ENCODE measurements at places on chromosomes 6 and 20.

DNA sequence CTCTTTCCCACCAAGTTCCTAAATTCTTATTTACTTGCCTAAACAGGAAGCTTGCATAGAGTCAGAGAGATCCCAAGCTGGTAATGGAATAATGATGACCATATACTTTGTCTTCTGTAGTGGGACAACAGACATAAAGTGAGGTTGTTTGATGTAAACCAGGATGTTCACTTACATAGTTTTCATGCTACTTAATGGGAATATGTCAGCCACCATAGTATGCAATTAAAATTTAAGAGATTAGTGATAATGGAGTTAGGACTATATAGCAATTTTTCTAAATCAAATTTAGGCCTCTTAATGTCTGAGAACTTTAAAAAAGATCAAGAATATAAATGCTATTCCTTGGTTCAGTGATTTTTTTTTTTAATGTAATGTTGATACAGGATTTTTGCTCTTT, 180.6 kb downstream of the BCKDHB start:
- no peak for DNase-seq

DNA sequence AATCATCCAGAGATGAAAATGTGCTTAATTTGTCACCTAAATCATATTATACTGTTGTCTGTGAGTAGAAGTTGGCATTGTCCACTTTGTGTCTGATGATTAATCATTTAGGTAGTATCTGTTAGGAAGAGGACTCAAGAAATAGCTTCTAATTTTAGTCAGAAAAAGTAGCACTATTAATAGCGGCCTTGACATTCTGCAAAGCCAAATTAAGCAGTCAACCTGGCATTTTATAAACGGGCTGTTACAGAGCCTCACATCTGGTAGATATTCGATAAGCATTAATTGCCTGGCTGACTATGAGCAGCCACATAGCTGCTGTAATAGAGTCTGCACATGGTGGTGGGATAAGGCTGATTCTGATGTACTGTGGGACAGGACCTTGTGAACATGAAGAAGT, 99.5 kb downstream of the KLHL32 start:
- no peak for DNase-seq

- no peak for DNase-seq
Measured at GRCh38 chr6:56357616-56358373, 110.4 kb upstream of the COL21A1 start.

DNA sequence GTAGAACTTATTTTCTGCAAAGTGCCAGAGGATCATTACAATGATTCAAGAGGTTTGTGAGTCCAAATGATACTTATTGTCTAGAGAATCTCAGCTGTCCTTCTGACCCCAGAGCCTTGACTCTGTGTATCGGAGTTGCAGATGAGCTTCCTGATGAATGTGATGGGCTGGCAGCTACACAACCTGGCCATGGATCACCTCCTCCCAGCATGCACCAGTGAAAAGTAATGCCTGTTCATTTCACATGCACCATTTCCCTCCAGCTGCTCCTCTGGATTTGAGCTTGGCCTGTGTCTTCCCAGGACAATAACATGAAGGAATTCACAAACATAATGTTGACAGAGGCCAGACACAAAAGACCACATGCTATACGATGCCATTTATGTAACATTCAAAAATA, 30.0 kb downstream of the SNHG17 start:
- no peak for DNase-seq

- no peak for DNase-seq
Measured at GRCh38 chr6:3386374-3386857, 70.4 kb downstream of the SLC22A23 start.

DNA sequence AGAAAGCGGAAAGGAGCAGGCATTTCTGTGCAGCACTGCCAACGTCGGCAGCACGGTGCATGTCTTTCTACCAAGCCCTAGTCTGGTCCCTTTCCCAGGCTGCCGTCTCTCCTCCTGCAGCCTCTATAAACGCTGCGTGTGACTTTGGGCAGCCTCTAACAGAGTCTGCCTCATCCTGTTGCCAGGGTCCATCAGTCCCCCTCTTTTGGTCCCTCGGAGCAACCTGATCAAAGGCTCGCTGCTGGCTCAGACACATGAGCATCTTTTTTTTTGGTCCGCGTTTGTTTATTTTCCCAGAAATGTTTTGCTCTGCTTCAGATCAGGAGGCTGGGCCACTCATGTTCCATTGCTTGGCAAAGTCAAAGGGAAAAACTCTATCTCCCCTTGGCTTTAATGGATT, 166.8 kb upstream of the CST7 start:
- no peak for DNase-seq

- no peak for DNase-seq
Measured at GRCh38 chr6:33822575-33823395, 19.0 kb upstream of the MLN start.

- no peak for DNase-seq
Measured at GRCh38 chr6:378958-379409, 12.6 kb upstream of the IRF4 start.

DNA sequence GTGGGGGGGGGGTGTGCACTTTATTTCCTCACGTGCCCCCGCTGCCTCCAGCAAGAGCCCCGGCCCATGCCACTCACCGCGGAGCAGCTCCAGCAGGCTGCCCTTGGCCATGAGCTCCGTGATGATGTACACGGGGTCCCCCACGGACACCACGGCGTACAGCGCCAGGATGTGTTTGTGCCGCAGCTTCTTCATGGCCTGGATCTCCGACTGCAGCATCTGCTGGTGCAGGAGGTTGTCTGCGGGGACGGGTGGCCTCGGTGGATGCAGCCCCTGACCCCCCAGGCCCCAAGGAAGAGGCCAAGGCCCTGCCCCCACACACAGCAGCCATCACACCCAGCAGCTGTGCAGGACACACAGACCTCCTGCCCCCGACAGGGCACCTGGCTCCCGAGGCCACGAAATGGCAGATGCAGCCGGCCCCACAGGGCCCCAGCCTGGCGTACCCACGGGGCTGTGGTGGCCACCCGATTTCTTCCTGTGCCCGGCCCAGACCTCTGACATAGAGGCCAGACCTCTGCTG, 4.7 kb downstream of the PTK6 start:
- DNase-seq, result peak; percentile 62

DNA sequence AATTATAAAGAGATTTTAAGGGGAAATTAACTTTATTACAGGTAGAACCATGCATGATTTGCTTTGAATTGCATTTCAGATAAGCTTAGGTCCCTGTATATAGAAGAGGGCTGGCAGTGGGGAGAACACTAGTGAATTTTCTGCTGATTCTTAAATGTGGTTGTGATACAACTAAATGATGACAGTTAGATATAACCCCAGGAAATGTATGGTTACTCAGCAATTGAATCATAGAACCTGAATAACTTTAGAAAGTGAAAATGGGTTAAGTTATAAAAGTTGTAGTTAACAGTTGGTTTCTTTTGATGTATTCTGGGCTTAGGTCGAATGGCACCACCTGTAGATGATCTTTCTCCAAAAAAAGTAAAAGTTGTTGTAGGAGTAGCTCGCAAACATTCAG, 70.1 kb downstream of the PHF3 start:
- no peak for DNase-seq

GRCh38 chr20:33082546-33082945, 3.1 kb downstream of the BPIFB4 start:
- DNase-seq, result no peak

GRCh38 chr6:10269814-10270472, 144.9 kb downstream of the TFAP2A start:
- DNase-seq, result no peak

GRCh38 chr20:6908673-6909072, 141.2 kb downstream of the BMP2 start:
- DNase-seq, result no peak

- no peak for DNase-seq
Measured at GRCh38 chr6:158369241-158369640, 57.0 kb downstream of the TULP4 start.

- no peak for DNase-seq
Measured at GRCh38 chr6:150027806-150028565, 2.7 kb upstream of the RAET1L start.

GRCh38 chr20:34755367-34755766, 51.2 kb downstream of the TP53INP2 start:
- no peak for DNase-seq

DNA sequence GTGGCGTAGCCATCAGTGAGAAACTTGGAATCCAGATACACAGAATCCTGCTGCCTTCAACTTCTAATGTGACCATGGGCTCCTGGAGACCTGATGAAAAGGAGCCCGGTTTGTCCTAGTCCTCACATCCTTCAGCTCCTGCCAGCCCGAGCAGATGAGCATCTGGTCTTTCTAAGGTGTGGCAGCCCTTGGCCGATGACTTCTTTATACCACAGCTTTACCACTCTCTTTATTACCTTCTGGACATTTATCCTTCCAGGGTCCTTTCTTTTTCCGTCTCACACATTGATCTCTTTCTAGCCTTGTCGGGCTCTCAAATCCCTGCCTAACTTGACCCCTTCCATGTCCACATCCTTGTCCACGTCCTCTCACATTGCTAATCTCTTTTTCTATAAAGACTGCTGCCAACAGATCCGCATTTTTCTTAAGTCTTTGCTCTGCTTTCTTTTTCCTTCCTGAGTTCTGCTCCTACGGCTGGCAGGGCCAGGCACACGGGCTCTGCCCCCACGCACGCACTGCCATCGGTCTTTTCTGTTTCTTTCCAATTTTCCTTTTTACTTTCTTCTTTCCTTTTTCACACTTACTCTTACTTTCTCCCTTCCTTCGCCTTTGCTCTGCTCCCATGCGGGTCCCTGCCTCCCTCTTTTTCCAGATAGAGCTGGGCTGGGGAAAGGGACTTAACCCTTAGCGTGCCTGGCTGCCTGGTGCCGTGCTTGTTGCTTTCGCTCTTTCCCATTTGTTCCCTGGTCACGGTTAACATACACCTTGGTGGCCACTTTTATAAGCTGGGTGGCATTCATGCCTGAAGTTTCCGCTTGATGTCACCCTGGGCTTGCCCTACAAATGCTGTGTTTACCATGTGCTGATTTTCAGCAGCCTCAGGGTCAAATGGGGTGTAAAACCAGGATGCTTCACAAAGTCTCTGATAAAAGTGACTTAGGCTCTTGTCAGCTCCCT, 9.4 kb upstream of the GMPR start:
- no peak for DNase-seq

GRCh38 chr20:36885356-36885755, 9.4 kb downstream of the TLDC2 start:
- no peak for DNase-seq

GRCh38 chr20:37283530-37284195, 5.8 kb upstream of the MANBAL start:
- no peak for DNase-seq

DNA sequence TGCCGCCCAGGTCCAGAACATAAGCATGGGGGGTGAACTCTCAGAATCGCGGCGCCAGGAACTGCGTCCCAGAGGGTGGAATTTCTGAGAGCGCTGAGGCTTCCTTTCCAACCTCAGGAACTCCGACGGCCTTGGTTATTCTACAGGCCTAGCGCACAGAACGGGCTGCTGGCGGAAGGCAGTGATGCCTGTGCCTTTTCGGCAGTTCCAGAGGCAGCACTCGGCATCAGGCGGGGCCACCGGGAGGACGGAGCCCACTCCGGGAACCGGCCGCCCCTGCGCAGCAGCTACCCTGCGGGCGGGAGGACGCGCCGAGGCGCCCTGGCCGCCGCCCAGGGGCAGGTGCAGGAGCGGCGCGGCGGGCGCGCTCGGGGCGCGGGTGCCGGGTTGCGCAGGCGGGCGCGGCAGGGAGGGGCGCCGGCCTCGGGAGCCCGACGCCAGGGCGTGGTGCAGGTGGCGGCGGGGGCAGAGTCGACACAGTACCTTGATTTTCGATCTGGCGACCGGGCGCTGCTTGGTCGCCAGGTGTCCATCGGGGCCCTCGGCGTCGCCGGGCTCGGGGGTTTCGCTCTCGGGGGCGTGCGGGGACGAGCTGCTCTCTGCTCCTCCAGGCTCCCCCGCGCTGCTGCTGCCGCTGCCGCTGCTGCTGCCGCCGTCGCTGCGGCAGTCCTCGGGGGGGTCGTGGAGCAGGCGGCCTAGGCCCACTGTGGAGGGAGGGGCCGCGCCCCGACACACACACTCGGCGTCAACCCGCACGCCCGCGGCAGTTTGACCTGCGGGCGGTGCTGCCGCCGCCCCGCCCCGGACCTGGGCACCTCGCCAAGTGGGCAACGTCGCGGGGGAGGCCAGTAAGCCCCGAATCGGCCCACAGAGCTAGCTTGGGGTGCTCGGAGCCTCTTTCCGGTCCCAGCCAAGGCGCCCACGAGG, 1.3 kb downstream of the OVOL2 start:
- DNase-seq, result no peak

- DNase-seq, result no peak
Measured at GRCh38 chr6:39083231-39083634, 31.8 kb downstream of the SAYSD1 start.

- no peak for DNase-seq
Measured at GRCh38 chr6:133681891-133682290, 207.0 kb upstream of the TCF21 start.

- DNase-seq, result no peak
Measured at GRCh38 chr6:89520736-89521135, 87.8 kb downstream of the ANKRD6 start.

DNA sequence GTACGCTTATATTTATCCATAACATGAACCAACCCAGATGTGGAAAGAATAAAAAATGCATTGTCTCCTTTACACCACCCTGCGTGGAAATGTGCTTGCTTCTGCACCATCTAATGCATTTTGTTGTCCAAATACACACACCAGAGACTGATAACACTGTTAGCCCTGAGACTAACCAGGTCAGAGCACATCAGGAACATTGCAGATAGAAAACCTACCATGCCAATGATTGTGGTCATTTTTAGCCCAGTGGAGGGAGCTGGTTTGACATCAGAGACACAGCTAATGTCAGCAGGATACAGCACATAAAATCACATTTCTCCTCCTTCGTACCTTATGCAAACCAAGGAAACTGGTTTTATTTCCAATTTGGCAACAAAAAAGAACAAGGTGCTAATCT, 528.7 kb downstream of the DOK5 start:
- no peak for DNase-seq

DNA sequence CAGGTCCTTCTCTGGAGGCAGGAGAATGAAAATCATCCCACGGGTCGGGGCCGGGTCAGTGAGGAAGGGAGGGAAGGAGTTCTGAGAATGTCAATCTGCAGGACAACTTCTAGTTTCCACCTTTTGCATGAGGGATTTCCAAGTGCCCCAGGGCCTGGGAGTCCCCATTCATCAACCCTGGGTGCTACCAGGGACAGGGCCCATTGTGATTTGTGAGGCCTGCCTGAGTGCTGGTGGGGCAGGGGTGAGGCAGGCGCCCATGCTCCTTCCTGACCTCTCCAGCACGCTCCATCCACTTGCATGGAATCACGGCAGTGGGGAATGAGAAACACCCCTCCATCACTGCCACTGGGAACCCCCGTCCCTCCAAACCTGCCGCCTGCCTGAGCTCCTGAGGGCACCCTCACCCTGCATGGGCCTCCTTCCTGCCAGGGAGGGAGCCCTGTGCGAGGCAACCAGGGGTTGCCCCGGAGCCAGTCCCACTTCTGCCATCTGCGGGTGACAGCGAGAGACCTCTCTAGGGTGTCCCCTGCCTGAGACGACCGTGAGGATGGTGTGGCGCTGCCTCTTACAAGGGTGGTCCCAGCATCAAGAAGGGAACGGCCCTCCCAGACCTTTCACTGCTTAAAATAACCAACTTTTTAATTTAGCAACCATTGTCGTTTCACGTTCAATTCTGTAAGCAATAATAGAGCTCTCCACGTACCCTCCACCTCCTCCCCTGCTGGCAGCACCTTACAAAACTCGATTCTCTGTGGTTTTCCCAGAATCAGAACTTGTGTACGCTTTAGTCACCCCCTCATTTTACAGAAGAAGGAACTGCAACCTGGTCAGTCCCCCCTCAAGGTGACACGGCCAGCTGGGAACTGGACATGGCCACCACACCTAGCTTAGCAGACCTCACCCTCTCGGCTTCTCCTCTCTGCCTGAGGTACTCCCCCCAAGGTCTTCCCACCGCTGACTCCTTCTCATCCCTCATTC, 28.6 kb downstream of the PMEPA1 start:
- no peak for DNase-seq
